ENCODE measurements at places on chromosomes 11 and 22.

DNA sequence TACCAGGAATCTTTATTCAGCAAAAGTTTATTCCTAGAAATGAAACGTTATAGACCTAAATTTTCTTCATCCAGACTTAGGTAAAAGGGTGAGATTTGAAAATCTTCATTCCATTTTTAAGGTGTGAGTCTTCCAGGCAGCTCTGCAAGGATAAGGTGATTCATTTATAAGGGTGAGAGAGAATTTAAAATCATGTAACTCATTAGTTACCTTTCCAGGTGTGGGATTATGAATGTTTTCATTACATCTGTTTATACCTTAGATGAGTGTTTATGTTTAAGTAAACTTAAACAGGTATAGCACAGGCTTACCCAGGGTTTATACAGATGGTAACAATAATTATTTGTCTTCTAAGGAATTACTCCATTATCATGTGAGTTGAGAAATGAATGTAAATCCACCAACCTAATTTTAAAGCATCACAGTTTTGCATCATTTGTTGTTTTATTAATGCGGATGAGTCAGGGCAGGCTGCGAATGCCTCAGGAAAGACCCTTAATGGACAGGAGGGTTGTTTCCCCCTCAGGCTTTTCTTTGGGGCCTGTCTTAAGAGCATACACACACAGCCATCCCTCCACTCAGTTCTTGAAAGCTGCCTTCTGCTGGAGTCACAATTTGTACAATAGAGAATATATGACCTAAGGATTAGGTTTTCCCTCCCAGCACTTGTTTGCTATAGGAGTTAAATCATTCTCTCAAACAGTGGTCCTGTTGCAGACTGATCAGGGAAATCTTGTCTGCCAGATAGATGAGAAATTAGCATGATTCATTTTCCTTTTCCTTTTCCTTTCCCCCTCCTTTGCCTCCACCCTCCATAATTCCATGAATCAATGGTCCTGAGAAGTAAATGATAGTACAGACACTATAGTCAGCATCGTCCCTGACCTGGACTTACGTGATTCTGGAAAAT lies 3.0 kb downstream of the PRSS23 start:
- DNase-seq = no peak

DNA sequence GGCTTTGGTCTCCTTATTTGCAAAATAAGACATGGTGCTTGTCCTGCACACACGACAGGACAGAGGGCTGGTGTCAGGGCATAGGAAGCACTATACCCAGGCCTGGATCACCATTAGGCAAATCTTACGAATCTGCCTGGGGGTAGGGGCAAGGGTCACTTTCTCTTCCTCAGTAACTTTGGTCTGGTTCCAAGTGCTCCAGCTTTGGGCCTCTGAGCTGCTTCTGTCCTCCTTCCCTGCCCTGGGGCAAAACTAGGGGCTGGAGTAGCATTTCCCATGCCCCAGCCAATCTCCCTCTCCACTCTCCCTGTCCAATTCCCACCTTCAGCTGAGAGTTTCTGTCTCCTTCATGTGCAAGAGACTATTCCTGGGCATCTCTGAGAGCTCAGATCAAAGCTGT lies 123.7 kb upstream of the NECTIN1 start:
- DNase-seq = no peak

DNA sequence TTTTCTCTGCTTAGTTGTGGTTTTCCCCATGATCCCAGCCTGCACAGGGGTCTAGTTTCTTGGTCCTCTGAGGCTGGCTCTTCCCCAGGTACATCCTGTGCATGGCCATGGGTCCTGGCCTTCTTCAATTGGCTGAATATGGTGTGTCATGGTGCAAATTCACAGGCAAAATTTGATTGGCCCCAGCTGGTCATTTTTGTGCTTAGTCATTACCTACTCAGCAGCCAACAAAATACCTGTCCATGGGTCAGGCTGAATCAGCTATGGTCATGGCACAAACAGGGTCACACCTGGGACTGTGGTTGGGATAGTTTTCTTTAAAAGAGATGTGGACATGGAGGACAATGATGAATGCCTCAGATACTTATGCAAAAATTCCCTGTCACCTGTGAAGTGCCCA lies 85.7 kb downstream of the CSNK2A3 start:
- no peak for DNase-seq

DNA sequence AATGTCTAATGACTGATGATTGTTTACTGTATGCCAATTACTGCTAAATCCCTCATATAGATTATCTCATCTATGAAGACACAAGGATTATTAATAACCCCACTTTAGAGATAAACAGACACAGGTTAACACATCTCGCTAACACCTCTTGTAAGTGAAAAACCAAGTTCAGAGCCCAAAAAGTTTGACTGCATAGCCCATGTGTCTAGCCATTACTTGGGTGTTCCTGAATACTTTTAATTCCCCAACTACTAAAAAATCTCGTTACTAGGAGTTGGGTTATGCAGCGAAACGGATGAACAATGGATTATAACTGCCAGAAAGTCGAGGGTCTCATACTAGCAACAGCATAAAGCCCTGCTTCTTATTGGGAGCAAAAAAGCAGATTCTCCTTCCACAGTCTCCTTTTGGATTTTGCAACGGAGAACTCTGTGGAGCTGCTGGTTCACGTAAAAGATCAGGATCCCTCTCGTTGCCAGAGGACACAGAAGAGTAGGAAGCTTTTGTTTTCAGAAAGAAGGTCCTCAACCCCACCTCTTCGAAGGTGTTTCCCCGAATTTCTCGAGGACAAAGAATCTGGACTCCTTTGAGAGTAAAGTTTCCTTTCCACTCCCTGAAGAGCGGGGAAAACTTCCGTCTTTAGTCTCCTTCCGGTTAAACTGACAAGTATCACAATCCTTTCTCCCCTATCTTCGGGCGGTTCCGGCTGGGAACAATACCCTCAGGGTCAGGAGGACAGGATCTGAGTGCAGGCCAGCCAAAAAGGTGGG lies 979 bp downstream of the ZBED5 start:
- DNase-seq = no peak

GRCh38 chr11:45607995-45608394 lies 57.4 kb downstream of the CHST1 start:
- no peak for DNase-seq

All from CD4-positive, alpha-beta T cell treated with Interleukin-17A for 4 hours (primary cell).